ENCODE measurements at places on chromosomes 4 and X.
A peak's percentile ranks its signal among the peaks of the same experiment; 100 is the strongest.

- DNase-seq: peak; percentile 77
Measured at GRCh38 chrX:9464435-9465371, at the start of gene TBL1X. TBL1X (plus strand) TSS chrX:9465058; CDS start chrX:9653587, 188,529 bp downstream.

DNA sequence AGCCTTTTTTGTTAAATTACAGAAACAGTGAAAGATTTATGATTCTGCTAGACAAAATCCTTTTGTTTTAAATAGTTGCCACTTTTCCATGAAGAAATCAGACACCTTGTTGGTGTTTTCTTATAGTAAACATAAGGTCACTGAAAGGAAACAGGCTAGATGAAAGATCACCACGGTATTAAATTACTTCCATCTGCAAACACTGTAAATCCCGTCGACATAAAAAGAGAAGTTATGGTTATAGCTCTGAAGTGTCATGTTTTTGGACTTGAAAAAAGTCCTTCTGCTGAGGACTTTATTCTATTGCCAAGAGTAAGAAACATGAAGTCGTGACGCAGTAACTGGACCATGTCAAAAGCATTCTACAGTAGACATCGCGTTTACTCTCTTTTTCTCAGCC, 567.6 kb upstream of the SLIT2 start:
- no peak for DNase-seq

DNA sequence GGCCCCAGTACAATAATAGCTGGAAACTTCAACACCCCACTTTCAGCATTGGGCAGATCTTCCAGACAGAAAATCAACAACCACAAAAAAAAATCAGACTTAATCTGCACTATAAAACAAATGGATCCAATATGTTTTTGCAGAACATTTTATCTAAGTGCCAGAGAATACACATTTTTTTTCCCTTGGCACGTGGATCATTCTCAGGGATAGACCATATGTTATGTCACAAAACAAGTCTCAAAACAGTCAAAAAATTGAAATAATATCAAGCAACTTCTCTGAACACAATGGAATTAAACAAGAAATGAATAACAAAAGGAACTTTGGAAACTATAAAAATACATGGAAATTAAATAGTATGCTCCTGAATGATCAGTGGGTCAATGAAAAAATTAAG, 576.3 kb downstream of the PCDH19 start:
- no peak for DNase-seq

DNA sequence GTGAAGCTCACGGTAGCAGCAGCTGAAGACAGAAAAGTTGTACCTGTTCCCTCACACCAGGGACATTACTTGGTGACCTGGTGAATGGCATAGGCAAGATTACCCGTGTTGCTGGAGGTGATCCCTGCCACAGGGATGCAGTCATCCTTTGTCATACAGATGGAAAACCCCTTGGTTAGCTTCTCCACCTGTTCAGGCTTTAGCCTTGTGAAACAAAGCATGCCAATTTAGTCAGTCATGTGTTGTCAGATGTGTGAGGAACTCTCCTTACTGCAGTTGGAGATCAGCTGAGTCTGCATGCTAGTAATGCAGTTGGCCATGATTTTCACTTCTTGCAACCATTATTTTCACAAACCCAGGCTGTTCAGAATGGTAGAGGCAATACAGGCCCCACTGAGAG, 41.0 kb downstream of the AMELX start:
- DNase-seq: peak; percentile 27

DNA sequence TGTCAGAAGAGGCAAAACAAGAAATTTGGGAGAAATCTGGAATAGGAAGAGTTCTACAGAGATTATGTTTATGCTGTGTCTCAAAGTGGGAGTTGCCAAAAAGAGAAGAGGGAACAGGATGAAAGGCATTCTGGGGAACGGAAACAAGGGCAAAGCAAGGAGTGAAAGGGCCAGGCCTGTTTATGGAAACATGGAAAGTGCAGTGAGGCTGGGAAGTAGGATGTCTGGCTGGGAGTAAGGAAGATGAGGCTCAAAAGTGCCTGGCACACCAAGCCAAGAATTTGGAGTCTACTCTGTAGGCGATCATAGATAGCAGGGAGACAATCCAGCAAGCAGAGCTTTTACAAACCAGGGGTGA, 1.8 kb upstream of the CUL4B start:
- no peak for DNase-seq

DNA sequence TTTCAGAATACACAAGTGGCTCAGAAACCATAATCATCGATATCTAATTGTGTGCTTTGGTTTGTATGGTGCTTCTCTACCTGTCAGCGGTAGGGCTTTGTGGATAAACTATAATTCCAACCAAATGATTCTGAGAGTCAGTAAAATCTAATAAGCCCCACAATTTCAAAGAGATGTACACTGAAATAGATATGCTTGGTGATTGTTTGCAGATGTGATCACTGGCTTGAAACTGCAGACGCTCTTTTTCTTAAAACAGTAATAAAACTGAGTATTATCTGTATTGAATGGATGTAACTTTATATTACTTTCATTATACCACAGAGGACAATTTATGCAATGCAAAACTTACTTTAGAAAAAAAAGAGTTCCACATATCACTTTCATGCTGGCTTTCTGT, 198.8 kb upstream of the ANXA10 start:
- DNase-seq: no peak

All from RPMI8226 (cell line).